DND-41 (cell line): ENCODE measurements at places on chromosomes 12 and 14.

DNA sequence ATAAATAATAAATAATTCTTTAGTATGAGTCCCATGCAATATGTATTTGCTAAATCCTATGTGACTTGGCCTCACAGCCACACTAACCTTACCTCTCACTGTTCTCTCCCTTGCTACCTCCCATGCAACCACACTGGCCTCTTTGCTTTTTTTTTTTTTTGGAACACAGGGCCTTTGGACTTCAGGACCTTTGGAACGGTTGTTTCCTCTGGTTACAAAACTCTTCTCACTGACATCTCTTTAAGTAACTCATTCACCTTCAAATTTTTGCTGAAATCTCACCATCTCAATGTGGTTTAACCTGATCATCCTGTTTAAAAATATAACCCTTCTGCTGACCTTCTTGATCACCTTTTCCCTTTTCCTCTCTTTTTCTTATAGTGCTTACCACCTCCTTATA is 194.0 kb downstream of the SSPN start:
- DNase-seq = no peak

DNA sequence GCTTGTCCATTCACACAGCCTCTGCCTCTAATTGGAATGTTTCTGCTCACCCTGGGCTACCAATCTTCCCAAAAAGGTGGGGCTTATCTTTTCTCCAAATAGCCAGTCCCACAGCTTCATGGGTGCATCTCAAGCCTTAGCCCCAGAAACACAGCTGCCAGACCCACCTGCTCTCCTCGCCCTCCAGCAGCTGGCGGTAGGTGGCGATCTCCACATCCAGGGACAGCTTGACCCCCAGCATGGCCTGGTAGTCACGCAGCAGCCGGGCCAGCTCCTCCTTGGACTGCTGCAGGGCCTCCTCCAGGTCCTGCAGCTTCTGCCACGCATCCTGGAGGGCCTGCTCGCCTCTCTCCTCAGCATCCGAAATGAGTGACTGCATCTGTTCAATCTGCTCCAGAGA is 11.1 kb downstream of the KRT77 start:
- DNase-seq = no peak

DNA sequence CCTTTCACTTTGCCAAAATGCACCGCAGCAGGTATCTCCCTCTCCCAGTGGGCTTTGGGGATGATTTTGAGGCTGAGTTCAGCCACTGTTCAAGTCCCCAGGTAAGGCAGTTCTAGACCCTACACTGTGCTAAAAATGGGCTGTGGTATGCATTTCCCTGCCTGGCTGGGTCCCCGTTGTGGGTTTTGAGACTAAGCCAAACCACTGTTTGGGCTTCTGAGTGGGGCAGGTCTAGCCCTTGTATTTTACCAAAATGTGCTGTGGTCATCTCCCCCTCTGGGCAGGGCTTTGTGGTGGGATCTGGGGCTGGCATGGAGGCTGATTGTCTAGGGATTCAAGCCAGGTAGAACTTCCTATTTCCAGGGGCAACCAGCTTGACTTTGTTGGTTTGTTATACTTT is 13.6 kb upstream of the OR4Q3 start:
- no peak for DNase-seq

GRCh38 chr12:71865757-71866536 is 26.4 kb downstream of the TBC1D15 start:
- DNase-seq = no peak
